ENCODE measurements at places on chromosomes 2 and 18.

DNA sequence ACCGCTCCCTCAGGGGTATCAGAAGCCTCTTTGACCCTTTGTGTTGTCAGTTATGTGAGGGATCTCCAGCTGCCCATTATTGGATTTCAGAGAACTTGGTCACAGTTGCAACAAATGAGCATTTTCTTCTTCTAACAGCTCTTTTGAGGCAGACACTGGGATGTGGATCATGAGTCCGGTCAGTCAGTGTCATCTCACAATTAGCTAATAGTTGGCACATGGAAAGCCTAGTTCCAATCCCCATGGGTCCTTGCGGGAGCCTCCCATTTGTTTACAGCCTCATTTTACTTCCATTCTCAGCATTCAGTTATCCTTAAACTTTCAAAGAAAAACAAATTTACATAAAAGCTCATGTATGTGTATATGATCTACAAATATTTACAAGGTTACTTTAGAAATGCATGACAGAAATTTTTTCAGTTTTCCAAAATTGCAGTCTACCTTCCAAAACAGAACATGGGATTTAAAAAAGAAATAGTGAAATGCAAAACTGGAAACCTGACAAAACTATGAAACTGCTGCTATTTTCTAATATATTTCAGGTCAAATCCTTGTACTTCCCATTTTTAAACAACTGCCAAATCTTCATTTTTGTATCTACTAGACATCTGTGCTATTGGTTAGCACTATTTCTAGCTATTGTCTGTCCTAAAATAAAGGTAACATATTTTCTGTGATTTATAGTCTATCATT is 547.1 kb upstream of the ZEB2 start:
- DNase-seq = no peak

DNA sequence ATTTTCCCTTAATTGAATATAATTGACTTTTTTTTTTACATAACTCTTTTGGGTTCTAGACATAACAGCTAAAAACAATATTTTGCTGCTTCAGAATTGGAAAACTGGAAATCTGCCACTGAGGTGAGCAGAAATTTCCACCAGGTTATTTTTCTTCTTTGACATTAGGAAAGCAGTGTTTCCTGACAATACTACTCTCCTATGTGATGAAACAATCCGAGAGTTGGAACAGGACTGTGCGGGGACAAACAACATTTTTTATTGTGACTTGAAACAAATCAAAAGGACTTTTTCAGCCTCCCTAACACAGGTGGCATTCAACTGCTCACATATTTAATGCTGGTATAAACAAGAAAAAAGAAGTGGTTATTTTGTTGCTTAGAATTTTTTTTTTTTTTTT is 237.2 kb downstream of the RNF152 start:
- no peak for DNase-seq

GRCh38 chr2:100664021-100664755 is 101.4 kb downstream of the PDCL3 start:
- DNase-seq = no peak

DNA sequence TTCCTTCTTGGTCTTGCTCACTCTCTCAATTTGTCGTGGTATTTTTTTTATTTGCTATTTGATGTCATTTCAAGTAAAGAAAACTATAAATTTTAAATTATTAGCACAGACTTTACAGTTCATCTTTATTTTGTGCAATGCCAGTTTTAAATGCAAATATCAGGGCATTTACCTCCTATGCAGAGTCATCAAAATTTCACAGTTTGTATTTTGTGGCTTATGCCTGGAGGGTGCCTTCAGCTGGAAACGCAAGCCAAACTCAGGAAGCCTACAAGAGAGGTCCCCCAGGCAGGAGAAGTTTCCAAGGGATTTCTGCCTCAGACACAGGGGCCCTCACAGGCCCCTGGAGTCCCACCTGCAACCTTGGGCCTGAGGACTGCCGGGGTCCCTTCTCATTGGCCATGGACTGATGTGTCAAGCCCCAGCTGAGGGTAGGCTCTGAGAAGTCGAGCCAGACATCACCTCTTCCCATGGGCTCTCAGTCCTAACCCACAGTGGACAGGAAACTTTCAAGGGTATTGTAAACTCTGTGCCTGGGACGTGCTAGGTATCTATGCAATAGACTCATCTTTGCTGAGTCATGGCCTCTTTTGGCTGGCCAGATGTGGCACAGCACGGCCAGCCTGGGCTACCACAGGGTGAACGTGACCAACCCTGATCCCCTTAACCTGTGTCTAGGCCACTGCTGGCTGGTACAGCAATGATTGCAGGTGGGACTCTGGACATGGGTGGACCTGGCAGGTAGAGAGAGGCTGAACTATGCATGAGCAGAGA is 236.5 kb downstream of the CELF4 start:
- DNase-seq = no peak

- peak; percentile 16 for DNase-seq
These were observed 49.0 kb downstream of the PIAS2 start for GRCh38 chr18:46868169-46868921.

DNA sequence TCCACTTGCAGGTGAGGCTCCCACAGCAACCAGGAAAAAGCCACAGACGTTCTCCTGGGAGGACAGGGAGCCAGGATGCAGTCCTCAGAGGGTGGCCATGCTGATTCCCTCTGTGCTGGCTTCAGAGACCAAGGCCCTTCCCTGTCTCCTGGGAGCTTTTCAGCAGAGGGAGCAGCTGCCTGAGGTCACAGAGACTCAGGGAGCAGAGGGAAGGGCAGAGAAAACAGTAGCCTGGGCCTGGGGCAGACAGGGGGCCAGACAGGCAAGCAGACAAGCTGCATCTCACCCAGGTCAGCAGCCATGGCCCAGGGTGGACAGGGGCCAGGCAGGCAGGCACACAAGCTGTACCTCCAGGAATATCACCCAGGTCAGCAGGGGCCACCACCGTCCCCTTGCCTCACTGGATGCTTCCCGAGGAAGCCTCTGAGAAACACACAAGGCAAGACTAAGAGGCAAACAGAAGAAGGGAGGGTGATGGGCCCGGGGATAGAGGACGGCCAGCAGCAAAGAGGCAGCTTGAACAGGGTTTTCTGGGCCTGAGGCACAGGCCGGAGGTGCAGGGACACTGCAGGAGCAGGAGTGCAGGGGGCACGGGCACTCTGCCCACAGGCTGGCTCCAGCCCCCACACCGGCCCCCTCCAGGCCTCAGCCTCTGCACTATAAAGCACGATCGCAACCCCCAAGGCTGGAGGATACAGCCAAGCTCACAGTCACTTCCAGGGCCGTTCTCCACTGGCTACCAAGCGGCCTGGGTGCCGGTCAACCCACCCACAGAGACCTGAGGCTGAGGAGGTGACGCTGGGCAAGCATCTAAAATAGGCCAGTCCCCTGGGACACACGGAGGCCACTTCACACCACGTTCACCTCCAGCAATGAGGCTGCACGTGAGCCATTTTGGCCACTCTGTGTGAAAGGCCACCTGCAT is 6.1 kb downstream of the SLC66A2 start:
- no peak for DNase-seq

- peak; percentile 16 for DNase-seq
These were observed 25.4 kb downstream of the POLR1A start for GRCh38 chr2:86079981-86080911.

DNA sequence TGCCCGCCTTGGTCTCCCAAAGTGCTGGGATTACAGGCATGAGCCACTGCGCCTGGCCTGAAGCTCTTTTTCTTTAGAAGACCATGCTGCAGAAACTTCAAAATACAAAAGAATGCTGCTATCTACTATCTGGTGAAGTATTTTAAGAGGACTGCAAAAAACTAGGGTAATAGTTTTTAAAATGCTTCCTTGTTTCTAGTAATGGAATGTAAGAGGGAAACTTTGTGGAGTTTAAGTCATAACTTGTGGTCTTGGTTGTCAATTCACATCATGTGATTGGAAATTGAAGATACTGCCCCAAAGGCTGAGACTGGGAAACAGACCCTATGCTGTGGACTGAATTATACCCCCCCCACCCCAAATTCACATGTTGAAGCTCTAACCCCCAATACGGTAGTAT is 68.3 kb downstream of the B3GNT2 start:
- no peak for DNase-seq

DNA sequence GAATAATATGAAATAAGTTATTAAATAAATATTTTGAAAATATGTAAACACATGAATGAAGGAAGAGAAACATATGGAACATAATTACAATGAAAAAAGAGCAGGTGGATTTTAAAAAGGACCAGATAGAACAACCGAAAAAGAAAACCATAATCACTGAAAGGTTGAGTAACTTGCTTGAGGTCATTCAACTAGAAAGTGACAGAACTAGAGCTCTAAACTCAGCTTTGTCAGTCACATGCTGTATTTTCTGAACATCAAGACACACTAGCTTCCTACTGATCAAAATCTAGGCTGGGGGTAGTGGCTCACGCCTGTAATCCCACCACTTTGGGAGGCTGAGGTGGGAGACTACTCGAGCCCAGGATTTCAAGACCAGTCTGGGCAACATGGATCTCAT is 30.0 kb upstream of the ITGAV start:
- no peak for DNase-seq

- DNase-seq = no peak
These were observed 28.1 kb downstream of the EXOC6B start for GRCh38 chr2:72797740-72798139.

DNA sequence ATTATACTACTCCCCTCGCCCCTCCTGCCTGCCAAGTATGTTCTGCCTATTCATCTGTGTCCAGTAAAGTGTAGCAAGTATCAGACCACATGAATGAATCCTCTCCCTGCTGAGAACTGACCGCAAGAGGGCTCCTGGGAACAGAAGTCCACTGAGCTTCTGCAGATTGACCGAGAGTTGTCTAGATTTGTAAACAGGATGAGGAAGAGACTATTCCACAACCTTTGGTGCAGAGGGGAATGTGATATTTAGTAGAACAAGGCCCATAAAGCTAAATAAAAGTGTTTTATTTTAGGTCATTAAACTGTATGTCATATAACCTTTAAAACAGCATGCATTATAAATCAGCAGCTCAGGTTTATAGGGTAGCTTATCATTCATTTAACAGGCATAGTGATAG is 377.0 kb downstream of the DCC start:
- no peak for DNase-seq

DNA sequence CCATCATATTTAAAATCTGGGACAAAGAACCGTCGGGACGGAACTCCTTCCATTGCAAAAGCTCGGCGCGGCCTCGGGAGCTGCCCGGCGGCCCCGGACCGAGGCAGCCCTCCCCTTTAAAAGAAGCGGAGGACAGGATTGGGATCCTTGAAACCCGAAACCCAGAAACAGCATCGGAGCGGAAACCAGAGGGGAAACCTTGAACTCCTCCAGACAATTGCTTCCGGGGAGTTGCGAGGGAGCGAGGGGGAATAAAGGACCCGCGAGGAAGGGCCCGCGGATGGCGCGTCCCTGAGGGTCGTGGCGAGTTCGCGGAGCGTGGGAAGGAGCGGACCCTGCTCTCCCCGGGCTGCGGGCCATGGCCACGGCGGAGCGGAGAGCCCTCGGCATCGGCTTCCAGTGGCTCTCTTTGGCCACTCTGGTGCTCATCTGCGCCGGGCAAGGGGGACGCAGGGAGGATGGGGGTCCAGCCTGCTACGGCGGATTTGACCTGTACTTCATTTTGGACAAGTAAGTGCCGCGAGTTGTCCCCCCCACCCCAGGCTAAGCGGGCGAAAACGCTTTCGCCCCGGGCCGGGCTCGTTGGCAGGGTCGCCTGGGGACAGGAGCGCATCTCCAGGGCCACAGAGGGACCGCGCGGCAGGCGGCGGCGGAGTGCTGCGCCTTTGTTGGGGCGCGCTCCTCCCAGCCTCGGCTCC is at the start of gene ANTXR1:
Gene ANTXR1, plus strand, starts transcription at position 38 of the 698 bp plus-strand sequence. Its CDS starts 321 bp downstream, at position 359.
- no peak for DNase-seq

DNA sequence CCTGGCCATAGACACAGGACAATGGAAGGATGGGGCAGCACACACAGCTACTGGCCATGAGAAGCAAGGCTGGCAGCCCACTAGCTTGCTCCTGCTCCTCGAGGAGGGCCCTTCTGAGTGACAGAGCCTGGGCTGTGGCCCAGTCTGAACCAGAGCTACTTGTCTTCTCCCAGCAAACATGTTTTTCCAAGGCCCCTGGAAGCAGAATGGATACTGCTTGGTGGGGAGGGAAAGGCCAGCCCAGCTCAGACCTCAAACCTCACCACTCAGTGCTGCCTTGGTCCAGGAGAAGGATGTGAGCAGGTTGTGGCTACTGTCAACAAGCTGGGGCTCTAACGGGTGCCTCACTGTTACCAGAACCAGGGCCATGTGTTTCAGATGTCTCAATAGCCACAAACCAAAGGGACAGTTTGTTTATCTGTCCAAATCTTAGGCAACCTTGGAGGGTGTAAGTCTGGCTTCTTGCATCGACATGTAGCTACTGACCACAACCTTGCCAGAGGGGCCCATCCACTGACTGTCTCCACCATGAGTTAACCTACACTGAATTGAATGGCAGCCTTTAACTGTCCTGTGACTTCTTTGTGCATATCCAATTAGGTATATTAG is 98.6 kb downstream of the TGFA start:
- DNase-seq = no peak

DNA sequence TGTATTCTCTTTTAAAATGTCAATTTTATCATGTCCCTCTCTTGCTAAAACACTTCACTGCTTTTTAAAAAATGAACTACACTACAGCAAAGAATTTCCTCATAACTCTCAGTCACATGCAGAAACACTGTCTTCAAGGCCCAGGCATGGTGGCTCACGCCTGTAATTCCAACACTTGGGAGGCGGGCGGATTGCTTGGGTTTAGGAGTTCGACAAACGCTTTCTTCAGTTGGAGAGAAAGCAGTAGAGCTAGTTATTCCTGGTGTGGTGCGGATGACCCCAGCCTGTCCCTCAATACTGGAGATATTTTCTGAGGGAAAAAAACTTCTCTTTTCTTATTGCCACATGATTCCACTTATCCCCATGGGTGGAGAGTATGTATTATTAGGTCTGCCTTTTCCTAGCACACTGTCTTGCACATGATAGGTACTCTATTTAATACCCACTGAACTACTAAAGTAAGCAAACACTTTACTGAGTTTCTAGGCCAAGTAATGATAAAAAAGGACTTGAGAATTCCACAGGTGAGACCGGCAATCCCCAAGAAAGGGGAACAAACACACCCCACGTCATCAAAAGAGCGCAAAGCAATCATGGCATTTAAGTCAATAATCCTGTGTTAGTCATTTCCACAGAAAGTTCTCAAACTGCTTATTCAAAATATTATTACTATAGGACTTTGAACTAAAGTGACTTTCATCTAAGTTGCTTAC is 77.1 kb downstream of the SPIRE1 start:
- DNase-seq = no peak

DNA sequence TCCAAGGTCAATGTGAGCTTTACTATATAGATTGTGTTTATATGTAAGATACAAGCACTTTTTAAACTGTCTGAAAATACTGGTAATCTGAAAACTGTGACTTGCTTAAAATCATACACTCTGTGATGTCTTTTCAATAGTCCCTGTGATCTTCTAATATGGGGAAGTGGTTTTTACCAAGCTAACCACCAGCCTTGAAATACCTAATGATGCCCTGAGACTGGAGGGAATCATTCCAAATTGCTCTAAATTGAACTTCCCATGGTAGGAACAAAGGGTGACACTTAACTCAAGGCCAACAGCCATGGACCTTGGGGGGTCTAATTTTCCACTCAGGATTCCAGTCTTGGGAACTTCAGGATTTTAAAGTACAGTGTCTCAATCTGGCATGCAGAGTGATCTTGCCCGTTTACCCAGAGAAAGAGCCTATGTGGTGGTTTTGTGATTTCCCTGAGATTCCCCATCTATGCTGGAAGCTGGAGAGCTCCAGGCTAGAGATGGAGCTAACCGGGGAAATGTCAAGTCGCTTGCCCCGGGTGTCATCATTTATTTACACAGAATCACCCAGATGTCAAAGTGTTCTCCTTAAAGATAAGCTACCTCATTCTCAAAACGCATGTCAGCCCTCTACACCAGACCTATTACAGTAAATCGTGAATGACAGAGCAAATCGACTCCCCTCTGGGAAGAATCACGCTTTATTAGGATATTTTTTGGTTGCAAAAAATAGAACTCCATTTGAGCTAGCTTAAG is 198.5 kb downstream of the SP3 start:
- DNase-seq = no peak
